Activated T-cell treated with anti-CD3 and anti-CD28 coated beads, Interleukin-2, amount 50 U/mL, for 48 hours (primary cell): ENCODE measurements at places on chromosomes 2 and 18.

DNA sequence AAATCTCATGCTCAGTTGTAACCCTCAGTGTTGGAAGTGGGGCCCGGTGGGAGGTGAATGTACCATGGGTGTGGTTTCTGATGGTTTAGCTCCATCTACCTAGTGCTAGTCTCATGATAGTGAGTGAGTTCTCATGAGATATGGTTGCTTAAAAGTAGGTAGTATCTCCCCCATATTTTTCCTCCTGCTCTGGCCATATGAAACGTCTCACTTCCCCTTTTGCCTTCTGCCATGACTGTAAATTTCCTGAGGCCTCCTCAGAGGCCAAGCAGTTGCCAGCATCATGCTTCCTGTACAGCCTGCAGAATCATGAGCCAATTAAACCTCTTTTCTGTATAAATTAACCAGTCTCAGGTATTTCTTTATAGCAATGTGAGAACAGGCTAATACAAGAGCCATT, 62.8 kb upstream of the RNF152 start:
- DNase-seq = no peak

- no peak for DNase-seq
Observed at GRCh38 chr2:228698963-228699362, 517.5 kb upstream of the SPHKAP start.

DNA sequence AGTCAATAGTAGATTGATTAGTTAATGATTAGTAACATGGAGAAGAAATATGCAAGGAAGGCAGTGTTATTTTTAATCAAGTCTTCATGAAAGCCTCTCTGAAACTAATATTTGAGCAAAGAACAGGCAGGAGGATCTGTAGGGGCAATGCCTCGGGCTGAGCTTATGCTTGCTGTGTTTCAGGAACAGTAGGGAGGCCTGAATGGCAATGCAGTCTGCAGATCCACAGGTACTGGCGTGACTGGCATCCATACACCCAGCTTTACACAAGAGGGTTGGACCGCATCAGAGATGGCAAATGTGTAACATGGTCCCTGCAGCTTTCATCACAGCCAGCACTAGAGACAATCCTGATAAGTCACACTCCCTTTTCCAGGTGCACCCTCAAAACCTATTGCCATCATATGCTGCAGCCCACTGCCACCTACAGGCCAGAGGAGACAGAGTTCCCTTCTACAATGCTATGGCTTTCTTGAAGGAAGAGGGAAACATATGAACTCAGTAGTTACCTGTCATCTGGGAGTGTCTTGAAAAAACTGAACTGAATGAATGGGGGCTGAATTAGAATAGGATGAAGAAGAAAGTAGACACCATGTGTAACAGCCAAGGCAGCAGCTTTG, 582.4 kb upstream of the RAB6C start:
- DNase-seq = no peak

GRCh38 chr2:169928463-169928864, 101.2 kb downstream of the UBR3 start:
- DNase-seq = no peak

- DNase-seq = no peak
Observed at GRCh38 chr2:175318542-175318941, 137.0 kb upstream of the ATP5MC3 start.

DNA sequence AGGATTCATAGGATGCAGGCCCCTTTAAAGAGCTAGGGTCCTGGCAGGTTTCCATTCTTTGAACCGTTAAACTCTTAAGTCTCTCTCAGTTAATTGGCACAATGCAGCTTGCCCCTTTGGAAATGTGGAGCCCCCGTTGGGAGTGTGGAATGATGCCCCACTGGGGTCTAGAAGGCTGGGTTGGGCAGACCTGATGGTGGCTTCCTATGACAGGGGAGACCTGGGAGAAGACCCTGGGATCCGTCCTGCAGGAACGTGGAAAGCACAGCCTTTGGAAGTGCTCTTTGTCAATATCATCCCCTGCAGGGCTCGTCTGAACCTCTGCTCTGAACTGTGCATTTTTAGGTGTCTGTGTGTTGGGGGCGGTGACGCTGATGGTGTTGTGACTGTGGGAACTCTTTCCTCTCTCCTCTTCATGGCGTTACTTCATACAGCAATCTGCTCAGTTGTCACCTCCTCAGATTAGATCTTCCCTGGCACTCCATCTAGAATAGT, 190.6 kb downstream of the MYCN start:
- no peak for DNase-seq

GRCh38 chr18:5851998-5852397, 43.3 kb downstream of the TMEM200C start:
- DNase-seq = no peak

GRCh38 chr2:8538931-8539621, 142.8 kb upstream of the ID2 start:
- DNase-seq = no peak

GRCh38 chr2:116513991-116514390, 1300.5 kb upstream of the DDX18 start:
- no peak for DNase-seq

GRCh38 chr2:176435729-176436128, 166.5 kb downstream of the MTX2 start:
- DNase-seq = no peak

DNA sequence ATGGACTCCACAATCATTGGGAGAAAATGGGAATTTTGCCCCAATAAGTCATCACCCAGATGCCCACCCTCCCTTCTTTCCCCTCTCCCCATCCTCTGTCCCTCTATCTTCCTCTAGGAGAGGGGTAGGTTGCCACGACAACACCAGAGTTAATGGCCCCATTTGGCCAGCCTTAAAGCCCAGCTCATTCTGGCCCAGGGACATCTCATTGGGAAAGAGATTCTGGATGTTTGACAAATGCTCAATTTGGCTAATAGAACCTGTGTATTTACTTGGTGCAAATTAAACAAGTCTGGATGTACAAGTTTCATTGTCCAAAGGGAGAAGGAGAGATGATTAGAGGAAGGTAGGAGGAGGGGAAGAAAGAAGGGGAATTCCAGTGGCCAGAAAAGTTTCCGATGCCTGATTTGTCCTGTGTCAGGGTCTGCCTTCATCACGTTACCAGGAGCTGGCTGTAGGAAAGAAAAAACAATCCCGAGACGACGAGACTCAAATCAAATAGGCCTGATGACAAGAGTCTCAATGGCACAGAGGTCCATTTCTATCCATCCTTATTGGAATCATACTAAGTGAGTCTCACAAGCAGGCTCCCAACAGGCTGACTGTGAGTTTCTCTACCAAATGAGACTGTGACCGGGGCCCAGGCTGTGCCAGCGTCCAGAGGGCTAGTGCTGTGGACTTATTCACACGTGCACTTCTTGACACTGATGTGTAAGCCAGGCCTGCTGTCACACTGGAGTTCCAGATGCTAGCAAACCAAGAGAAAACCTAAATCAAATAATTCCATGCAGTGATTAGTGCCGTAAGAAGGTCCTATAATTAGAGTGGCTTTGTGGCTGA, 265.2 kb upstream of the APCDD1 start:
- no peak for DNase-seq
